ENCODE measurements at places on chromosomes 3 and 15. TPM values are rescaled to one million over a fixed set of nuclear protein-coding genes. Genes with fewer than 3 reads are reported as not detected.

- DNase-seq: no peak
These were observed 200.6 kb downstream of the CADM2 start for GRCh38 chr3:85159376-85159775.

The CFAP91 gene
- 0.23 TPM for total RNA-seq

DNA sequence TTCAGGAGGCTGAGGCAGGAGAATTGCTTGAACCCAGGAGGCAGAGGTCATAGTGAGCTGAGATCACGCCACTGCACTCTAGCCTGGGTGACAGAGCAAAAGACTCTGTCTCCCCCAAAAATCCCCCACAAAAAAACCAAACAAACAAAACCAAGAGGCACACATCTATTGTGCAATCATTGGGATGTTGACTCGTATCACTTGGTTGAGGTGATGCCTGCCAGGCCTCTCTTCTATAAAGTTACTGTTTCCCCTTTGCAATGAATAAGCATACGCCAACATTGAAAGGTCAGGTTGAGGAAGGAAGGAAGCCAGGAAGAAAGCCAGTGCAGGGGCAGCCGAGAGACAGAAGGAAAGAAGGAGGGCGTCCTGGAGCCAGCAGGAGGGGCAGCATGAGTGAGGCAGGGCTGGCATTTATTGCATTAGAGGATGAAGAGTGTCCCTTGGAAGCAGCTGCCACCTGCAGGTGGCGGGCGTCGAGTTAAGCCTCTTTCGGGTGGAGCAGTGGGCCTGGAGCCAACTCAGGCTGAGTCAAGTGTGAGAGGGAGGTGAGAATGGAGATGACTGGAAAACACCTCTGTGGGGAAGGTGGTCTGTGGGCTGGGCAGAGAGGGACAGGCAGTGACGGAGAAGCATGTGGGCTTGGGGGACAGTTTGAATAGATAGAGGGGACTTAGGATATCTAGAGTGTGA is 8.3 kb upstream of the CSPG4 start:
- DNase-seq: no peak

- DNase-seq: no peak
These were observed 60.1 kb downstream of the ADAMTS9 start for GRCh38 chr3:64627471-64628321.

The ARPP21 gene
- total RNA-seq: not detected

The PLS1 gene
- total RNA-seq: 2.0 TPM

DNA sequence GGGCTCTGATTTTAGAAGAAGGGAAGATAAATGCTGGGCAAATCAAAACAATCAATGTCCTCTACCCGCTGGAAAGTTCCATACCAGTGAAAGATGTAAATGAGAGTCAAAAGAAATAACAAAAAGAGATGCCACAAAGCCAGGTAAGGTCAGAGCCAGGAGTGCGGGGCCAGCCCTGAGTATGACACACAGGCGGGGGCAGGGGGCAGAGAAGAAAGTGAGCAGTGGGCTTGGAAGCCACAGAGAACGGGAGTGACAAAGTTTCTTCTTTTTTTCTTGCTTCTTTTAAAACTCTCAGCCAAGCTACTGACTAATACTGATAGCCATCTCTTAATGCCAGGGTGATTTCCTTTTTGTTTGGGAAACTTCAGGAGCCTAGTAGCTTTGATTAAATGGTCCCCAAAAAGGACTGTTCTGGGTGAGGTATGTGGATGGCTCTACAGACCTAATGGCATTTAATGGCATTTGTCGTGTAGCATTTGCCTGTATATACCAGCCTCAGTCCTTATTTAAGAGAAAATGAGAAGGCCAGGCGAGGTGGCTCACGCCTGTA is 23.1 kb upstream of the TSEN2 start:
- no peak for DNase-seq
